ENCODE measurements at places on chromosomes 7 and 10. TPM values are rescaled to one million over a fixed set of nuclear protein-coding genes. Genes with fewer than 3 reads are reported as not detected.

The ZMYND11 gene
- total RNA-seq, result 37.5 TPM

The GJD4 gene
- not detected for total RNA-seq

The DDX56 gene
- total RNA-seq, result 147 TPM

The ACSL5 gene
- total RNA-seq, result 2.4 TPM

The ITIH2 gene
- total RNA-seq, result 0.67 TPM

The LMTK2 gene
- total RNA-seq, result 25.4 TPM

DNA sequence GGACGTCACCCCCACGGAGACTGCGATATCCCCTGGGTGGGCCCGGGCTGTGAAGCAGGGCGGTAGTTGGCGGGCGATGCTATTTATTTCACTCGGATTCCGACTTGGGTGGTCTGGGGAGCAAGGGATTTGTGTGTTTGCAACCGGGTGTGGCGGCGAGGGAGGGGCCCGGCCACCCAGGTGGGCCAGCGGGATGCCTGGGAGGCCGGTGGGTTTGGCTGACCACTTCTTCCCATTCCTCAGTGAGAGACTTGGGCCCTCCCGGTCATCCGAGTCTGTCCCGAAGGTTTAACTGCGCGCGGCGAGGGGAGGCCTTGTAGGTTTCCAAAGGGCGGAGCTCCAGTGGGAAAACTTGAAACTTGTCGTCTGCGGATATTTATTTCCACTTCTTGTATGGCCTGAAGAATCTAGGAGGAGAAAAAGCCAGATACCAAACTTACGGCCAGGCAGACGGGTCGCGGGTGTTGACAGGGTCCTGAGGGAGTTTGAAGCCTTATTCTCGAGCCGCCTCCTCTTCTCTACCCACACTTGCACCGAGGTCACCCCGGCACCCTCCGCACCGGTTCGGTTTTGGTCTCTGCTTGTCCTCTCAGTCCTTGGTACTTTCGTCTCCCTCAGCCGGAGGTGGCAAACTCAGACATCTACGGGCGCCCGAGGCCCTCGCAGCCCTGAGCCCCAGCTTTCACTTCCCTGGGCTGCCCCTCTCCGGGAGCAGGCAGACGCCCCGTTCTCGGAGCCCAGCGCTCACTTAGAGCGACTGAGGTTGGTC lies 17.9 kb downstream of the ZNF316 start:
- no peak for DNase-seq
- H3K4me3 ChIP-seq, result no peak overlapping the region
- H3K27me3 ChIP-seq, result no peaks in the 10 kb centered on the region
- H3K27ac ChIP-seq, result no peak overlapping the region

- H3K4me3 ChIP-seq, result no peak overlapping the region
- H3K4me1 ChIP-seq, result peaks cover 6% of the 10 kb centered on the region
- DNase-seq, result no peak
- H3K36me3 ChIP-seq, result no peaks in the 10 kb centered on the region
These were observed 77.5 kb downstream of the NEURL1 start for GRCh38 chr10:103570844-103571655.

- H3K27me3 ChIP-seq, result no peaks in the 10 kb centered on the region
- H3K4me1 ChIP-seq, result no peaks in the 10 kb centered on the region
- H3K36me3 ChIP-seq, result no peaks in the 10 kb centered on the region
- DNase-seq, result no peak
- H3K4me3 ChIP-seq, result no peak overlapping the region
These were observed 78.3 kb upstream of the AOAH start for GRCh38 chr7:36802459-36803135.

DNA sequence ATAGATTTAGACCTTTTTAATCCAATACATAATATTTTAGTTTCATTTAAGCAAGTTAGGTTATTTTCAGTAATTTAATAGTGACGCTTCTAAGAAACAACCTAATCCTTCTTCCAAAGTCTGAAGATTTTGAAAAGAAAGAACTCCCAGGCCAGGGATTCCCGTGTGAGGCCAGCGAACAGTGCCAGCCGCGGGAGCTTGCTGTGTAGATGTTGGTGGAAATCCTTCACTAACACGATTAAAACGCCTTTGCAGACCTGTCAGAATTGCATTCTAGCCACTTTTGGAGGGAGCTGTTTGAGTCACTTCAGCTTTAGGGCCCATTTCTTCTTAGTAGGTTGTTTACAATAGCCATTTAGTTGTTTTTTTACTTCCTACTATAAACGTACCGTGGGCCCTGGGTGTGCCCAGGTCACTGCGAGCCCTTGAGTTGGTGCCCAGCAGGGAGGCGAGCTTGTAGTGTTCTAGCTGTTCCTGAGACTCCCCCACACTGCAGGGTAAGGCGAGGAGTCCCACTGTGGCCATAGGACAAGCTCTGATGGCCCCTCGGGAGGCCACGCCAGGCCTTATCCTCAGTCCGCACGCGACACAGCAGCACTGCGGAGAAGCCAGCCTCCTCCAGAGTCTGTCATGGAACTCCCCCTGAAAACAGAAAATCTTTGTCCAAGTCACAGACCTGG lies 32.3 kb downstream of the PPP2R2D start:
- no peaks in the 10 kb centered on the region for H3K36me3 ChIP-seq
- no peaks in the 10 kb centered on the region for H3K27me3 ChIP-seq
- H3K4me1 ChIP-seq, result peaks cover 9% of the 10 kb centered on the region
- DNase-seq, result no peak
- H3K4me3 ChIP-seq, result no peak overlapping the region
- H3K27ac ChIP-seq, result no peak overlapping the region

GRCh38 chr7:152011860-152012259 lies 13.6 kb upstream of the GALNT11 start:
- H3K27ac ChIP-seq, result no peak overlapping the region
- H3K36me3 ChIP-seq, result no peaks in the 10 kb centered on the region
- DNase-seq, result no peak
- H3K27me3 ChIP-seq, result no peaks in the 10 kb centered on the region
- H3K4me3 ChIP-seq, result no peak overlapping the region

DNA sequence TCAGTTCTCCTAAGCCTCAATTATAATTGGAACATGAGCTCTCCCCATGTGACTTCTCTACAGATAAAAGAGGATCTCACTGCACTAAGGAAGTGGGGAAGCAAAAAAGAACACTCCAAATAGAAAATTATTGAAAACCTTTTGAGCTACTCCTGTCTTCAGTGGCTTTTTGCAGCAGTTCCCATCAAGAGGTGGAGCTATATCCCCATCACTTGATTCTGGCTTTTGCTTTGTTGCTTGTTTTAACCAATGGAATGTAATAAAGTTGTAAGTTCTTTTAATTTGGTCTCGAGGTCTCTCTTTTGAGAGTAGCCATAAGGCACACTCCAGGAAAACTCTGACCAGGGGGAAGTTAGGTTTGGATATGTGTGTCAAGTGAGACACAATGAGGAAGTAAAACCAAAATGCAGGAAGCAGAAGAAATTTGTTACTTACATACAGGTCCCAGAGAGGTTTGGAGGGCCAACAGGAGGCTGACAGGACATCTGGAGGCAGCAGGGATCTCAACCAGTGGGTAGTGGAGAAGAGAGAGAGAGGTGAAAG lies 569.4 kb downstream of the HTR7 start:
- H3K27me3 ChIP-seq, result no peaks in the 10 kb centered on the region
- no peaks in the 10 kb centered on the region for H3K4me1 ChIP-seq
- H3K27ac ChIP-seq, result no peak overlapping the region
- no peaks in the 10 kb centered on the region for H3K36me3 ChIP-seq

- H3K4me3 ChIP-seq, result peak overlapping the region; percentile 66
- H3K4me1 ChIP-seq, result peaks cover 18% of the 10 kb centered on the region
- H3K27ac ChIP-seq, result peak overlapping the region; percentile 80
- H3K36me3 ChIP-seq, result no peaks in the 10 kb centered on the region
These were observed 386 bp upstream of the EIF4EBP2 start for GRCh38 chr10:70403483-70404035.

GRCh38 chr7:45160417-45160881 lies 2.9 kb downstream of the RAMP3 start:
- no peak overlapping the region for H3K4me3 ChIP-seq
- H3K27me3 ChIP-seq, result peaks cover 4% of the 10 kb centered on the region
- no peaks in the 10 kb centered on the region for H3K4me1 ChIP-seq
- no peak overlapping the region for H3K27ac ChIP-seq
- no peaks in the 10 kb centered on the region for H3K36me3 ChIP-seq

DNA sequence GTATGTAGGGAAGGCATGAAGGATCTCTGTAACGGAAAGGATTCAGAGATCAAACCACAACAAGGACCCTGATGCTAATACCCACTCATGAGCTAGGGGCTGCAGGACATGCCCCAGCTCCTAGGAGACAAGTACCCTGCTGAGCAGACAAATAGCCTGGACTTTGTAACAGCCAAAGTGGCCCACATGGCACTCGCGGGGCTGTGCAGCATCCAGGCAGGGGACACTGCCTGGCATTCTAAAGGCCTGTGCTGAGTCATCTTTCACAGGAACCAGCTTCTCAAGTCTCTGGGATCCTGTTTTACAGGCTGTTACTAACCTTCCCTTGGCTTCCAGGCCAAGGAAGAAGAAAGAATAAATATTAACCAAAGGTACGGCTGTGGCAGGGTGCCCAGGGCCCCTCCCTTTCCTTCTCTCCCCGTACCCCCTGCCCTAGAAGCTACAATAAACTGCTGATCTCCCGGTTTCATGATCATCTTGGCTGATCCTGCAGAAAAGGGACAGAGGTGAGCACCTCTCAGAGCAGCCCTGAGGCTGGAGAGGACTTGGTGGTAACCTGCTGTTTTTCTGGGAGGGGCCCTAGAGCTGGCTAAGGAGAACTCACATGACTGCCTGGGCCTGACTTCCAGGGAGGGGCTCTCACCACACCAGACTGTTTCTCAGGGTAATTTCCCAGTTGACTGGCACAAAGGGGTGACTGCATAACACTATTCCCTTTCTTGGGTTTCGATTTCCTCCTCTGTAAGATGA lies 4.2 kb upstream of the RPEL1 start:
- peak overlapping the region; percentile 94 for H3K27ac ChIP-seq
- no peak for DNase-seq
- H3K27me3 ChIP-seq, result no peaks in the 10 kb centered on the region
- peaks cover 35% of the 10 kb centered on the region for H3K4me1 ChIP-seq
- no peaks in the 10 kb centered on the region for H3K36me3 ChIP-seq
